Stimulated activated CD8-positive, alpha-beta memory T cell treated with anti-CD3 and anti-CD28 coated beads, Interleukin-4, amount 100 ng/mL, for 4 hours (primary cell): ENCODE measurements at places on chromosomes 4 and X.

GRCh38 chr4:90824266-90825150 lies 697.3 kb downstream of the CCSER1 start:
- no peak for DNase-seq

DNA sequence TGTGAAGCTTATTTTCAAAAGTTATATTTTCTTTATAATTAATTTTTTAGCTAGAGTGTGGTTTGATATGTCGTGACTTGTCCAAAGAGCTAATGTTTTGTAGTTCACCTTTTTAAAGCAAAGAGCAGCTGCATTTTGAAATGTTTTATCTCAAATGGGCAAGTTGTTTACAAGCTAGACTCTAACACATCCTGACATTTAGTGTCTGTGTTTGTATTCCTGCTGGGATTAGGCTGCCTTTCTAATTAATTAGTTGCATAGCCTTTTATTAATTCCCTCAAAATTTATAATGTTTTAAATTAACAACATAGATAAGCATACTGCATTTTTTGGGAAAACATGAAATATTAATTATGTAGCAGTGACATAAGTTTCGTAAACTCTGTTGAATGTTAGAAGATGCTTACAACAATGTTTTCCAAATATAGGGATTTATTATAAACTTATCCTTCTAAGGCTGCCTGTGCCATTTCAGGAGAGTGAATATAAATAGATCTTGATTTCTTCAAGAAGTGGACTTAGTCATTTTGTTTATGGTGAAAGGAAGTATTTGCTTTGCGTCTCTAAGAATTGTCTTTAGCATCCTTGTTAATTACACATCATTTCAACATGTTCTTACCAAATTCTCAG lies 37.7 kb upstream of the NUDT6 start:
- no peak for DNase-seq

DNA sequence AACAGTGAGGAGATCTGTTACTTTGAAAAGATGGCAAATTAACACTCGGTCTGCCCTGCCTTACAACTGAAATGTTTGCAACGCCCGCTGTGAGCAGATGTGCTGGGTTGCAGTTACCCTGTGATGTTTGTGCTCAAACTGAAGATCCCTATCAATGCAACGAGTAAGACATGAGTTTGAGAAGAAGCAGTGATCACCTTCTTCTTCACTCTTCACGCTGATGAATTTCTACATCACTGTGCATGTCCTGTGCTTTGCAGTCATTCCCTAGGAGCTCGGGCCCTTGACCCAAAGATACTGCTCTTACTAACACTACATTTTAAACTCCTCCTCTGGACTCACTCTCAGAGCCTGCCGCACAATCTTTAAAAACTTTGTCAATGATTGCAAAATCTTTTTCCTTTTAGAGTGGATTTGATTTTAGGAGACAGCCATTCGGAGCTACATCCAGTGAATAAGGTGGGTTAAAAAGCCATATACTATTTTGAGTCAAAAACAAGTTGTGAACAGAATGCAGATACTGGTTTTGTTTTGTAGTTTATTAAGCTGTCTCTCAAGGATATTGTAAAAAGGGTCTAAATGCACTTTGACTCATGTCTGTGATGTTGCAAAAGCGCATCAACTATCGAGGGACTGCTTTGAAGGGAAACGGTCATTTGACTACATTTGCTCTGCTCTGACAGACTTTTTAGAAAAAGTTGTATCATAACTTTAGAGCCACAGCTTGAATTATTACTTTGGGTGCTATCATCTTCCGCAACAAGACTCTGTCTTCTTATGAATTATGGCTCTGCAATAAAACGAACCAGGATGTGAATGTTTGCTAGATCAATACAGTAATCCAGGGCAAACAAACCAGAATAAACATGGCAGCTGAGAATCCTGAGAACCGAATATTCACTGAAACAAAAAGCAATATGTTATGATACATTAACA lies 5.7 kb upstream of the RHOH start:
- no peak for DNase-seq

GRCh38 chrX:152619897-152620296 lies 17.8 kb upstream of the GABRQ start:
- no peak for DNase-seq
